Suprapubic skin (tissue), 4 donors: ENCODE measurements at places on chromosomes 2 and 18. TPM values are rescaled to one million over a fixed set of nuclear protein-coding genes. Genes with fewer than 3 reads are reported as not detected.

Gene CFAP53
- total RNA-seq, result not detected

Gene PMAIP1
- total RNA-seq, result 25.0 TPM

Gene POLR1B
- total RNA-seq, result 27.9 TPM

Gene LTBP1
- total RNA-seq, result 18.7 TPM

Gene CYP27C1
- 12.7 TPM for total RNA-seq

Gene C1QL2
- not detected for total RNA-seq

Gene POTEC
- total RNA-seq, result not detected

Gene KIAA2012
- total RNA-seq, result 0.16 TPM

Gene OTOS
- total RNA-seq, result not detected

DNA sequence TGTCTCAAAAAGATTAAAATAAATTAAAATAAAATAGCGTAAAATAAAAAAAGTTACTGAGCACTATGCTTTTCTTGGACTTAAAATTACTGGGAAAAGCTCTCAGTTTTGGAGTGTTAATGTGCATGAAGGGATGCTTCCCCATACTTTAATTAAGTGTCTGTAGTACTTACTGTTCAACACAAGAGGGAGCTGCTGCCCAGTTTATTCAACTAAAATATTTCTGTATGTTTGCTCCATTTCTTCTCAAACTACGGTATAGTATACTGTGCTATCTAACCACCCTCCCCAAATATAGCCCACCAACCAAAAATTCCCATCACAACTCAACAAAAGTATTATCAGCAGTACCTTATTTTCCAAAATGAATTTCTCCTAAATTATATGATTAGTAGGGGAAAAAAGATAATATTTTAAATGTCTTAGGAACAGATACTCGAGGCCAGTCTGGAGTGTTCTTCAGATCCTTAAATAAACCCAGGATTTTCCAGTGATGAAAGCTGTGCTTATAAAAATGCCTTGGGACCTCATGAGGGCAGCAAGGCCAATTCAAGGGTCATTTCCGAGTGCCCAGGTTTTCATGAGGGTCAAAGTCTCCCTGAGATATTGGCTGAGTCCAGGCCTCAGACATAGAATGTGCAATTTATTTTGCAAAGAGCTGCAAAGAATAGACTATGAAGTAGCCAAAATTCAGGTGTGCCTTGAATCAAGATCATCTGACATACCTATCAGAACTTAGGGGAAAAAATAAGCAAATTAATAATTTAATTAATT, 64.1 kb downstream of the CHRNA1 start:
- DNase-seq, result no peak
- H3K27ac ChIP-seq, result no peak overlapping the region
- no peak overlapping the region for H3K4me3 ChIP-seq

GRCh38 chr2:68798569-68798968, 64.0 kb downstream of the ARHGAP25 start:
- no peak overlapping the region for H3K27ac ChIP-seq
- no peaks in the 10 kb centered on the region for H3K36me3 ChIP-seq
- no peaks in the 10 kb centered on the region for H3K27me3 ChIP-seq
- no peak for DNase-seq

GRCh38 chr2:69031466-69031865, 18.5 kb downstream of the ANTXR1 start:
- H3K36me3 ChIP-seq, result no peaks in the 10 kb centered on the region
- H3K27me3 ChIP-seq, result no peaks in the 10 kb centered on the region
- peaks cover 22% of the 10 kb centered on the region for H3K4me1 ChIP-seq
- DNase-seq, result no peak
- H3K27ac ChIP-seq, result no peak overlapping the region
- no peak overlapping the region for H3K4me3 ChIP-seq

GRCh38 chr2:37637190-37637860, 34.1 kb downstream of the CDC42EP3 start:
- H3K4me1 ChIP-seq, result peaks cover 13% of the 10 kb centered on the region
- no peaks in the 10 kb centered on the region for H3K27me3 ChIP-seq
- H3K4me3 ChIP-seq, result no peak overlapping the region
- no peak for DNase-seq
- no peaks in the 10 kb centered on the region for H3K36me3 ChIP-seq
- H3K27ac ChIP-seq, result no peak overlapping the region

DNA sequence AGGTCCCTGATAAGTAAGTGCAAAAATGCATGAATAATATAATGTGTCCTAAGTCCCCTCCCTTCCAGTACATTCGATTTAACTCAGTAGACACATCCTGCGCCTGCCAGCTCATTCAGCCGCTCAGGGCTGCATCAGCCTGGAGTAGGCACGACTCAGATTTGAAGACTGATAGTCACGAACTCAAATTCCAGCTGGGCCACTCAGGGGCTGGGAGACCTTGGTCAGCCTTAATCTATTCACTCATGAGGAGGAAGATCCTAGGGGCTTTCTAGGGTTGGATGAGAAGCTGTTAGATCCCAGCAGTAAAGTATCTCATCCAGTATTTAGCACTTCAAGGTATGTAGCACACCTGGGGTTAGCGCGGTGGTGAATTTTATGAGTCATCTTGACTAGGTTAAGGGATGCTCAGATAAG, 98.9 kb upstream of the ODC1 start:
- peaks cover 3% of the 10 kb centered on the region for H3K27me3 ChIP-seq
- H3K4me1 ChIP-seq, result no peaks in the 10 kb centered on the region
- DNase-seq, result no peak
- H3K27ac ChIP-seq, result no peak overlapping the region

DNA sequence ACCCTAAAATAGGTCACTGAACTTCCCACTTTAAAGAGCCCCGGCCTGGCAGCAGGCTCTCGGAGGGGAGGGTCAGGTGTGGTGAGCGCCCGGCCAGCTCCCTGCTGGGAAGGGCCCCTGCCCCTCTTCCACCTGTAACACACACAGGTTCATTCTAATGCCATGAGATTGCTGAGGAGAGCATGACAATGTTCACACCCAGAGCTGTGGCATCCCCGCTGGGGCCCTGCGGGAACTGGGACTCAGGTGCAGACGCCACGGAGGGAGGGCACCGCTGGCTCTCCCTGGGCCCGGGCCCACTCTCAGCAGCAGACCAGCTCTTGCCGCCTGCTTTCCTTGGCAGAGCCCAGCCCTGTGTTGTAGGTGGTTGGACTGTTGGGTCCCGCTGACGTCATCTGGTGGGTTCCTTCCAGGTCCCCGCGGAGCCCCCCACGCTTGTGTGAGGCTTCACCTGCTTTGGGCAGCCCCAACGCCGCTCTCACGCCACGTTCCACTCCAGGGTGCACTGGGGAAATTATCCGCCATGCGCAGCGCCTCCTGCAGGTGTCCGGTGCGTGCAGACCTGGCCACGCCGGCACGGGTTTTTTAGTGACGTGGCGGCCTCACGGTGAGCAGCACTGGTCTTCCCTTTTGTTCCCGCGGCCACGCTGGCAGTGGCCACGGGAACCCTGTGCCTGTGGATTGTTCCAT, 50.4 kb upstream of the KCNG2 start:
- no peak overlapping the region for H3K27ac ChIP-seq
- no peak for DNase-seq
- no peak overlapping the region for H3K4me3 ChIP-seq
- H3K27me3 ChIP-seq, result no peaks in the 10 kb centered on the region
- peaks cover 7% of the 10 kb centered on the region for H3K4me1 ChIP-seq

DNA sequence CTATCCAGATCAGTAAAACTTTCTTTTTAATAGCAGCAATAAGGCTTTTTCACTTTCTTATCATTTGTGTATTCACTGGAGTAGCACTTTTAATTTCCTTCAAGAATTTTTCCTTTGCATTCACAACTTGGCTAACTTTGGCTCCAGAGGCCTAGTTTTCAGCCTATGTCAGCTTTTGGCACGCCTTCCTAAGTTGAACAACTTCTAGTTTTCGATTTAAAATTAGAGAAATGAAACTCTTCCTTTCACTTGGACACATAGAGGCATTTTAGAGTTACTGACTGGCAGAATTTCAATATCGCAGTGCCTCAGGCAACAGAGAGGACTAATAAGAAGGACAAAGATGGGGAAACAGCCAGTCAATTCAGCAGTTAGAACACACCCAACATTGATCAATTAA, 577.4 kb downstream of the DSC3 start:
- H3K36me3 ChIP-seq, result no peaks in the 10 kb centered on the region
- no peak overlapping the region for H3K27ac ChIP-seq
- H3K27me3 ChIP-seq, result no peaks in the 10 kb centered on the region
